ENCODE measurements at places on chromosomes 12 and 14.

DNA sequence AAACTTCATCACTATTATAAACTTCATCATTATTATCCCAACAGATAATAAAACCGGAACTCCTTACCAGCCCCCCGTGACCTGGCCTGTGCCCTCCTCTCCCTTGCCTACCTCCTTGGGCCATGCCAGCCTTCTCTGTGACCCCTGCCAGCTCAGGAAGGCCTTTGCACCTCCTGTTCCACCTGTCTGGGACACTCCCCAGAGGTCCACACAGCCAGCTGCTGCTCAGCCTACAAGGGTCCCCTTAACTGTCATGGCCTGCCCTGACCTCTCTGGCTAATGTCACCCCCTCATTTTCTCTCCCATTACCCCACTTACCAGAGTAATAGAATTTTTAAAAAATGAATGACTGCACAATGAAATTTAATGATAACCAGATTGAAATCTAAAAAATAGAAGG is 121.0 kb downstream of the NCOR2 start:
- DNase-seq: no peak

- no peak for DNase-seq
Observed at GRCh38 chr14:100930270-100930669, 26.7 kb upstream of the RTL1 start.

DNA sequence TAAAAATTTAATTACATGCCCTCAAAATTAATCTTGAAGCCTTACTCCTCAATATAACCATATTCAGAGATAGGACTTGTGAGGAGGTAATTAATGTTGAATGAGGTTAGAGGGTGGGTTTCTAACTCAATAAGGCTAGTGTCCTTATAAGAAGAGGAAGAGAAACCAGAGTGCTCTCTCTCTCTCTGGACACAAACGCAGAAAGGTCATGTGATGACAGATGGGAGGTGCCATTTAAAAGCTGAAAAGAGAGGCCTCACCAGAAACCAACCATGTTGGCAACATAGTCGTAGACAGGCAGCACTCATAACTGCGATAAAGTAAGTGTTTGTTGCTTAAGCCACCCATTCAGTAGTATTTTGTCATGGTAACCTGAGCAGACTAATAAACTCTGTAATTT is 378.5 kb upstream of the LMO3 start:
- no peak for DNase-seq

DNA sequence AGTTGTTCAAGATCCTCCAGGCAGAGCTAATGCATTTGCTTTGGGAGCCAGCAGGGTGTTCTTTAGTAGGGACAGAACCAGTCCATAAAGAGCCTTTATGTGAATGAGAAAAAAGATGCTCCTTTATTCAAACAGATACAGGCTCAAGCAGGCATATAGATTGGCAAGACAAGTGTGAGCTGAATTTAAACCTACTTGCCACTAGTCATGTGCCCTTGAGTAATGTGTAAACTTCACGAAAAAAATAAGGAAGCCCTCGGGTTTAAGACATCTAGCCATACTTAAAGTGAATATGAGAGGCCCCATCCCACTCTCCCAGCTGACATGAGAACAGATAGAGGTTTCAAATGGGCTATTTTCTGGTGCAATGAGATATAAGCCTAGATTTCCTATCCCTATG is 43.1 kb upstream of the STRAP start:
- DNase-seq: no peak

- DNase-seq: no peak
Observed at GRCh38 chr12:54443446-54443845, 24.4 kb upstream of the ITGA5 start.
